ENCODE measurements at places on chromosomes 12 and 14. TPM values are rescaled to one million over a fixed set of nuclear protein-coding genes. Genes with fewer than 3 reads are reported as not detected.

DNA sequence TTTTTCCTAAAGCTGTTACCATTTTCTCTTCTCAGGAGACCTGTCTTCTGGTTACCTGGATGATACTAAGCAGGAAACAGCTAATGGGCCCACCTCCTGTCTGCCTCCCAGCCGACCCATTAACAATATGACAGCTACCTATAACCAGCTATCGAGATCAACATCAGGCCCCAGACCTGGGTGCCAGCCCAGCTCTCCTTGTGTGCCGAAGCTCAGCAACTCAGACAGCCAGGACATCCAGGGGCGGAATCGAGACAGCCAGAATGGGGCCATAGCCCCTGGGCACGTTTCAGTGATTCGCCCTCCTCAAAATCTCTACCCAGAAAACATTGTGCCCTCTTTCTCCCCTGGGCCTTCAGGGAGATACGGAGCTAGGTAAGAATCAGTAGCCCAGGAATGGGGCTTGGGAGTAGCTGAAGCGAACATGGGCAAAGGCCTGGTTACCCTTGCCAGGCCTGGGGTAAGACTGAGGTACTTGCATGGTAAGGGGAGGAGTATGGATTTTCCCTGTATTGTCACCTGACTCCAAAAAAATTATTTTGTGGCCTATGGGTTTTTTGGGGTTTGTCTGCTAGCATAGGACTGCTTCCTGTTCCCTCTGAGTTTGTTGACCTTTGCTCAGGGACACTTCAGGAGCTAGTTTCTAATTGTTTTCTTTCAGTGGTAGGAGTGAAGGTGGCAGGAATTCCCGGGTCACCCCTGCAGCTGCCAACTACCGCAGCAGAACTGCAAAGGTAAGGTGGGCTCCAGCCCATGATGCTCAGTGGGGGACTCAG is 26.6 kb downstream of the TRAFD1 start:
- no peaks in the 10 kb centered on the region for H3K27me3 ChIP-seq
- no peak overlapping the region for H3K4me3 ChIP-seq
- no peak overlapping the region for H3K27ac ChIP-seq
- no peak for DNase-seq
- peaks cover 69% of the 10 kb centered on the region for H3K36me3 ChIP-seq

GRCh38 chr14:83828406-83828805 is 1701.5 kb upstream of the FLRT2 start:
- no peaks in the 10 kb centered on the region for H3K36me3 ChIP-seq
- no peak overlapping the region for H3K4me3 ChIP-seq
- H3K27ac ChIP-seq, result no peak overlapping the region
- DNase-seq, result no peak

DNA sequence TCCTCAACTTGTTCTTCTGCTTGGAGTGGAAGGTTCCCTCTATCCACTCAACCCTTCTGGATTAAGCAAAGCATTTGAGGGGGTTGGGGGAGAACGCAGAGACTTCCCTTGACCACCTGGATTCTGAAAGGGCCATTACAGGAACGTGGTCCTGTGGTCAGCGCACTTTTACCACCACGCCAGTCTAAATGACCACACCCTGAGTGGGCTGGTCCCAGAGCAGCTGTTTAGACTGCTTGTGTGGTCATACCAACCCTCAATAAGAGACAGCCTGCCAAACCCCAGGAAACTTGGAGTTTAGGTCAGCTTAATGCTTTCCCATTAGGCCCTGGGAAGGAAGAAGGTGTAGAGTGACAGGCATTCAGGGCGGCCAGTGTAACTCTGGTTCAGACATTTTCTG is 165.5 kb upstream of the ATP2B1 start:
- H3K4me3 ChIP-seq, result no peak overlapping the region
- no peaks in the 10 kb centered on the region for H3K27me3 ChIP-seq
- no peak overlapping the region for H3K27ac ChIP-seq

Gene SDR9C7
- total RNA-seq, result not detected

DNA sequence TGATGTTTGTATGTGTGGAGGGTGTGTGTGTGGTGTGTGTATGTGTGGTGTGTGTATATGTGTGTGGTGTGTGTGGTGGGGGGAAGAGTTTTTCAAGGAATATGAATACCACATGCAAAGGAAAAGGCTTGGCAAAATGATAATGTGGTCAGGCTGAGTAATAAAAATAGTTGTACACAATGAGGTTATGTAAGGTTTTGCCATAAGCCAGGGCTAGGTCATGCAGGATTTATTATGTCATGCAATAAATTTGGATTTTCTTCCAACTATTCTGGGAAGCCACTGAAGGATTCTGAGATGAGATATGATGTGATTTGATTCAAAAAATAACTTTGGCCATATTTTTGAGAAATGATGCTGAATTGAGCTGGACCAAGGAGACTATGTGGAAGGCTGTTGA is 1191.6 kb upstream of the SEL1L start:
- no peak overlapping the region for H3K27ac ChIP-seq
- no peak for DNase-seq

GRCh38 chr14:80446356-80446755 is 235.1 kb upstream of the DIO2 start:
- H3K36me3 ChIP-seq, result no peaks in the 10 kb centered on the region
- H3K4me3 ChIP-seq, result no peak overlapping the region
- DNase-seq, result no peak

Measured in CD4-positive, alpha-beta T cell (primary cell).